Right renal pelvis (tissue), 4 donors: ENCODE measurements at places on chromosomes 11 and 22. TPM values are rescaled to one million over a fixed set of nuclear protein-coding genes. Genes with fewer than 3 reads are reported as not detected.

The DGCR2 gene
- polyA plus RNA-seq, result 94.3 TPM

- DNase-seq, result no peak
These were observed 30.4 kb downstream of the OR6Q1 start for GRCh38 chr11:58060939-58061672.

- no peak for DNase-seq
These were observed 88.6 kb downstream of the RTL6 start for GRCh38 chr22:44409211-44409973.

- DNase-seq, result peak; percentile 41
These were observed 262.5 kb downstream of the DCDC1 start for GRCh38 chr11:31106968-31107576.

GRCh38 chr22:24703101-24703500 lies 71.4 kb downstream of the PIWIL3 start:
- no peak for DNase-seq
